ENCODE measurements at places on chromosomes 5 and 9. TPM values are rescaled to one million over a fixed set of nuclear protein-coding genes. Genes with fewer than 3 reads are reported as not detected.

CATSPER3 gene
- total RNA-seq = not detected

OR1Q1 gene
- not detected for total RNA-seq

SLC6A19 gene
- total RNA-seq = not detected

ISL1 gene
- total RNA-seq = 3.6 TPM

SLC6A3 gene
- not detected for total RNA-seq

RMND5B gene
- 21.9 TPM for total RNA-seq

TBC1D13 gene
- total RNA-seq = 16.9 TPM

CAVIN4 gene
- 0.14 TPM for total RNA-seq

FABP6 gene
- 0.56 TPM for total RNA-seq

All from airway epithelial cell (primary cell).